ENCODE measurements at places on chromosomes 3 and 15.

DNA sequence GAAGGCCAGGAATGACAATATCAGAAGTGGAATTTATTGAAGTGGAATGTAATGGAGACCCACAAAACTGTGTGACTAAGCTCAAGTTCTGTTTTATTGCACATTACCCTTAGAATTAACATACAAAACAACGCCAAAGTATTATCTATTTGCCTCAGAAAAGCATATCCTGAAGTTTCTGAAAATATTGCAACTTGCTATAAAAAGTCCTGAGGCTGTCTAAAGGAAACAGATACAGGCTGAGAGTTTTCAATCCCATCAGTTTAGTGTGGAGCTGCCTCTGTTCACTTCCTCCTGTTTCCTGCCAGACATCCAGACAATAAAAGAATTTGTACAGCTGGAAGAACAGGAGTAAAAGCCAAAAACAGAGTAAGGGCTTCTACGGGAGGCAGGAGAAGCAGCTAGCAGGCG lies 108.8 kb downstream of the FBN1 start:
- no peak for DNase-seq

GRCh38 chr3:171967137-171967783 lies 72.1 kb upstream of the FNDC3B start:
- peak; percentile 65 for DNase-seq

- DNase-seq = no peak
Measured at GRCh38 chr15:77641999-77642398, 9.3 kb upstream of the LINGO1 start.

GRCh38 chr3:10421996-10422395 lies 83.4 kb downstream of the ATP2B2 start:
- DNase-seq = no peak

GRCh38 chr15:78750566-78750965 lies 60.7 kb downstream of the ADAMTS7 start:
- DNase-seq = no peak

DNA sequence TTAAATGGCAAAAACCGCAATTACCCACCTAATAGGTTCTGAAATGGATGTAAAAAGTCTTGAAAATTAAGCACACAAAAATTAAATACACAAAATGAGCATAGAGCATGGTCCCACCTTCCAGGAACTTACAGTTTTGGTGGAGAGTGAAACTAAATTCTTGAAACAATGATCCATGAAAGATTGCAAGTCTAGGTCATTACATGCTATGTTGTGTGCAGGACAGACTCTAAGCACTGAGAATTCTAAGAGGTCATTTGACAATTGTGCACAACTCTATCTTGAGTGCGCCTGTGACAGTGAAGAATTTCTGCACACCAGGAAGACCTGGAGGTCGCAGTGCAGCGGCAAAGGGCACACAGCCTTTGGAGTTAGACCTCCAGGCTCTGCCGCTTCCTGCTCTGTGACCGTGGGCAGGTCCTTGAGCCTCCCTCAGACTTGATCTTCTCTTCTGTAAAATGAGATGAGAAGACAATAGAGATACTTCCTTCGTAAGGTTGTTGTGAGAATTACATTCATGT lies 153.3 kb upstream of the TPM1 start:
- no peak for DNase-seq

- no peak for DNase-seq
Measured at GRCh38 chr3:195909644-195910498, 1.5 kb upstream of the TNK2 start.

- DNase-seq = peak; percentile 91
Measured at GRCh38 chr3:73547427-73548248, 77.1 kb downstream of the PDZRN3 start.

DNA sequence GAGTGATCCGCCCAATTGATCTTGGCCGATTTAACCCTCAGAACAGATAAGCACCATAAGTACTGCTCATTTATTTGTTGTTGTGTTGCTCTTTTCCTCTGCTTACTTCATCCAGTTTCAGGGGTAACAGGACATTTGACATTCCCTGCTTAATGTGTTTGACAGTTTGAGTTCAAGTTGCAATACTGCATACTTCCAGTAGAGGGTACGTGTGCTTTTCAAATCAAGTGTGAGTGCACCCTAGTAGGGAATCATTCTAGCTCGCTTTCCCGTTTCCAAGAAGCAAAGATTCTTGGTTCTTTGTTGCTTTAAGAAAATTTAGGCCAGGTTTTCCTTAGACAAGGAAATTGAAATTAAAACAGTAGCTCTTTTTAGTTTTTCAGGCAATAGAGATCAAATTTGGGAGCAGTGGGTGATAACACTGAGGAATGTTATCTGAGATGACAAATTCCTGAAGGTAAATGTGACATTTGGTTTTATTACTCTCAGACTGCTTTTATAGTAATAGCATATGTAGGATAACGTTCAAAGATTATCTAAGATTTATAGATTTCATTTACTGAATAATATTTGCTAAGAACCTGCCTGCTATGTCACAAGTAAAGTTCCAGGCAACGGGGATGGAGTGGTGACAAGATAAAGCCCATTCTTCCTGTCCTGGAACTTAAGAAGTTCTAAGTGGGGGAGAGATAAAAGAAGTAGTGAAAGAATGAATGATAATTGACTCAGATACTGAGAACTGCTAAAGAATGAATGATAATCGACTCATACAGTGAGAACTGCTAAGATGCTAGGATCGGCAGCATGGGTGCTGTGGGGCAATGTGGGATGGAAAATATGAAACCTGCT lies 73.3 kb downstream of the SYNPR start:
- peak; percentile 37 for DNase-seq

DNA sequence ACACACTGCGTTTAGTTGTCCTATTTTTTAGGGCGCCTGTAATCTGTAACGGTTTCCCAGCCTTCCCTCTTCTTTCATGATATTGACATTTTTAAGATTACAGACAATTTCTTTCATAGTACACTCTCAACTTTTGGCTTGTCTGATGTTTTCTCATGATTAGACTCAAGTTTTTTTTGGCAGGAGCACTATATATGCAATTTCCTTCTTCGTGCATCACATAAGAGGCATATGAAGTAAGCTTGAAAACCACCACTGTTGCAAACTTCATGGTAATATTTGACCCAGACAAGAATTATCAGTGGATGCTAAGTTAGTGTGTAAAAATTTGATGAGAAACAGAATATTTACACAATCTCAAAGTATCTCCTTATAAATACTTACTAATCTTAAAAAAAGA lies 119.2 kb upstream of the CMC1 start:
- DNase-seq = no peak

DNA sequence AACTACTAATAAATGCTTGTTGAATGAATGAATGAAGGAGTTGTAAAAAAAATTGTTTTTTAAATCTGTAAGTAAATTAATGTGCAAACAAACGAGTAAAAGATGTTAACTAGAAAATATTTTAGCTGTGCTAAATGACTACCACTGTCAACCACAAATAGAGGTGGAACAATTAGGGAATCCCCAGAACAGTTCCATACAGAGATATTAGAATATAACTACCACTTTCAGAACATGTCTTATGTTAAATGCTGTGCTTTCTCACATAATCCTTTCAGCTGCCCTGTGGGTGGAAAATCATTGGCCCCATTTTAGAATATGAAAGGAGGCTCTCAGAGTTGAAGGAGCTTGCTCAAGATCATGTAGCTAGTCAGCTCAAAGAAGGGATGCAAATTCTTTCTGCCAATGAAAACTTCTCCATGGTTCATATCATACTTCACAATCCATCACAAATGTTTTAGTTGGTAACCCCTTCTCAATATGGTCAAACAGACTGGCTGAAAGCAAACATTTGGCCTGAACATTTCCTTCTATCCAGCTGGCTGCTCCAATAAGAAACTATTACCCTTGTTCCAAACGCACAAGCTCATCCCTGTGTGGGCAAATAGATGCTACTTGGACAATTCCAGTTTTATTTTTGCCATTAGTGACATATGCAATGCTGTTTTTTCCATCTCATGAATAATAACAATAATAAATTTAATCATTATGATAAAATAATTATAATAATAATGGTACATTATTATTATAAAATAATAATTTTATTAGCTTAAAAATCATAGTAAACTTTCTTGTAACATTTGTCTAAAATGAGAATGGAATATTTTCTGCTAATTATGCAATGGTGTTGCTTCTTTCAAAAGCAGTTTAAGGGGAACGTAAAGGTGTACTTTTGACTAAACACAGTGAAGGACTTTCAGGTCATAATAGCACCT lies 290.4 kb upstream of the STT3B start:
- DNase-seq = no peak

DNA sequence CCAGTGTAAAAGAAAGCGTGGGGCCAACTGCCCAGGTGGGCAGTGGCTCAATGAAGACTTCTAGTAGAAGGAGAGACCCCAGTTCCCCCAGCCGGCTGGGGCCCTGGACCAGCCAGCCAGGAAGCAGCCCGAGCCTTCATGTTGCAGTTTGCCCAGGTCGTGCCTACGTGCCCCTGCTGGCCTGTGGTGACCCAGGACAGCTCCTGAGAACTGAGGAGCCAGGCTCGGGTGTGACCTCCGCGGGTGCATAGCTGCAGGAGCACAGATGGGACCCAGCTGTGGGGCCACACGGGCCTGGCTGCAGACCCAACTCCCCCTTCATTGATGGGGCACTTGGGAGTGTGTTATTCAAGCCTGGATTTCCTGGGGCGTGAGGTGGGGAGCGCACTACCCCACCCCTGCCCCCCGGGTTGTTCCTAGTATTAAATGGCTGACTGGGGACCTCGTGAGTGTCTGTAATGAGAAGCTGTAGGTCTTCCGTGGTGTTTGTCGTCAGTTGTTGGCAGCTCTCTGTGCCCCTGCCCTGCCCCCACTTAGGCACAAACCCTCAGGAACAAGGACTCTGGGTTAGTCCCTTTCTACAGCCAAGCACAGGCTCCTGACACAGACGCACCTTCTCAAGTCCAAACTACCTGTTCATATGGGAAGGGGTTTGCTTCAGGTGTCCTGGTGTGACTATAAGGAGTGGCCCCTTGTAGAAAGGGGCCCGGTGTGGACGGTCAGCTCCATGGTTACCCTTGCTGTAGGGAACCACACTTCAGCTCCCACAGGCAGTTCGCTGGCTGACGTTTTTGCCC lies 39.1 kb downstream of the IDH2 start:
- no peak for DNase-seq

GRCh38 chr3:147655236-147655635 lies 246.1 kb downstream of the ZIC1 start:
- peak; percentile 24 for DNase-seq

DNA sequence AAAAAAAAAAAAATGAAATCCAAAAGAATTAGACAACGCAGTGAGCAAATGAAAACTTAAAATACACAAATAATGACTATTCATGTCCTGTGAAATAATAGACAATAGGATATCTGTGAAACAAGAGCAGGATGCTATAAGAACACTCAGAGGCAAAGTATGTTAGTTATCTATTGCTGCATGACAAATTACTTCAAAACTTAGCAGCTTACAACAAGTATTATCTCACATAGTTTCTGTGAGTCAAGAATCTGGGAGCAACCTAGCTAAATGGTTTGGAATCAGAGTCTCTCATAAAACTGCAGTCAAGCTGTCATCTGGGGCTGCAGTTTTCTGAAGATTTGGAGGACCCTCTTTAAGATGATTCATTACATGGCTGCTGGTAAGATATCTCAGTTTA lies 36.5 kb upstream of the ZMAT3 start:
- DNase-seq = no peak

- no peak for DNase-seq
Measured at GRCh38 chr3:193829781-193830180, 236.8 kb downstream of the OPA1 start.

- no peak for DNase-seq
Measured at GRCh38 chr3:64351713-64352638, 126.7 kb upstream of the PRICKLE2 start.

DNA sequence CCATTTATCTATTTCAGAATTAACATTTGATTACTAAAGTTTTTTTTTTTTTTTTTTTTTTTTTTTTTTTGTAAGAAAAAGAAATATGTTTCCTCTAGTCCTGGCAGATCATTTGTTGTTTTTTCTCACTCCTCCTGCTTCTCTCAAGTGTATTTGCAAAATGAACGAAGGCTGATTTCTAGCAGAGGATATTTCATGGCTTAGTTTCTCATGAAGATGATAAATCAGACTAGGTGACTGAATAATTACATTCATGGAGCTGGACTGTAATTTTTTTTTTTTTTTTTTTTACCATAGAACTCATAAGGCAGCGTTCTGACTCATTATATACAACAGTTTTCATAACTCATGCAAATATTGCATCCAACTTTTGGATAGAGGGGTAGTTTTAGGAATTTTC lies 332.5 kb upstream of the SEMA6D start:
- DNase-seq = no peak

GRCh38 chr3:58691997-58692396 lies 25.4 kb upstream of the FAM3D start:
- no peak for DNase-seq

- DNase-seq = no peak
Measured at GRCh38 chr3:53164911-53165310, 3.9 kb downstream of the PRKCD start.

- DNase-seq = no peak
Measured at GRCh38 chr3:21847005-21847404, 96.0 kb upstream of the ZNF385D start.

GRCh38 chr15:60799885-60800284 lies 320.9 kb upstream of the ICE2 start:
- DNase-seq = no peak

DNA sequence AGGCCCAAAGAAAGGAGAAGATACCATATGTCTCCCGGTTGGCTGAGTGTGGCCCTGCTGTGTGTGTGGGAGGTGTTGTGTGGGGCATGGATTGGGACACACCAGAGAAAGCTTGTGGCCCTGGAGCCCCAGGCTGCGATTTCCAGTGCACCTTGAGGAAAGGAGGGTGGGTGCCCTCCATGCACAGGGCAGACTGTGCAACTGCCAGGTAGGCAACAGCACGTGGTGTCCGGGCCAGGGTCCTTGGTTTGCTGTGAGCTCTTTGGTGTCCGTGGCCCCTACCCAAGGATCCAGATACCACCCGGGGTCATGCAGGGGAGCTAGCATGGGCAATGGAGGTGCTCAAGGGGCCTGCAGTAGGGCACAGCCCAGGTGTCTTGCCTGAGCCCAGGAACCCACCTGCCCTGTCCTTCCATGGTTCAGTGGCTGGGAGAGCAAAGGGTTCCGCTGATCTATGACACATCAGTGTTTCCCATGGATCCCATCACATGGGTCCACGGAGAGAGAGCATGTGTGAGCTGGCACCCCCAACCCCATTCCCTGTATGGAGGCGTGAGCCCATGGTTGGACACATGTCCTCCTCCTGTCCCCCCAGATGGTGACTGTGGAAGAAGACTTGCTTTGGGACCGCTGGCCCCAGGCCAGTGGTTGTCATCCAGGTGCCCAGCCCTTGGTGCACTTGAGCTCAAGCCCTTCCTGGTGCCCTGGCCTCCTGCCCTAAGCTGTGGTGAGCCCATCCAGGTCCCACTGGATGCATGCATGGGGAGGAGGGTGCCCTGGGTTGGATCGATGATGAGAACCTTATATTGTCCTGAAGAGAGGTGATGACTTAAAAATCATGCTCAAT lies 223.4 kb downstream of the SNRPN start:
- DNase-seq = no peak

GRCh38 chr3:72848703-72849081 lies 447 bp upstream of the SHQ1 start:
- DNase-seq = no peak

GRCh38 chr3:126758026-126758425 lies 54.0 kb downstream of the CHCHD6 start:
- no peak for DNase-seq

GRCh38 chr15:62588938-62589670 lies 424.0 kb upstream of the C2CD4B start:
- no peak for DNase-seq

GRCh38 chr3:95615592-95616310 lies 1198.6 kb upstream of the EPHA6 start:
- DNase-seq = no peak

Measured in AG04449 (cell line).